ENCODE measurements at places on chromosomes 6 and 20.
A peak's percentile ranks its signal among the peaks of the same experiment; 100 is the strongest.

DNA sequence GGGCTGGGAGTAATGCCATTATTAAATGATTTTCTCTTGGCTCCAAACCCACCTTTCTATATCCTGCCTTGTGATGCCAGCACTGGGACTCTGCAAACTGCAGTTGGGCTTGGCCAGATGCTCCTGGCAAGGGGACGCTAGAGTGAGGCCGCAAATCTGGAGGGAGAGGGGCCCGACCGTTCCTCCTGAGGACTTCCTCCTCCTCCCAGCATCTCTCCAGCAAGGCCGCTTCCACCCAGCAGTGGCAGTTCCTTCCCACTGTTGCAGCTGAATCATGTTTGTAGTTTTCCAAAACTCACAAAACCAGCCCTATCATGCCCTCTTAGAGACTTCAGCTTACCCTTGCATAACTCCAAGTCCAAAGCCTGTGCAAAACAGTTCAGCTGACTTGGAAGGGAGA, 244.4 kb downstream of the FOXA2 start:
- DNase-seq, result no peak

GRCh38 chr6:16712931-16713484, 48.3 kb downstream of the ATXN1 start:
- peak; percentile 95 for DNase-seq

- DNase-seq, result no peak
Measured at GRCh38 chr6:90079560-90080490, 185.6 kb downstream of the GJA10 start.

DNA sequence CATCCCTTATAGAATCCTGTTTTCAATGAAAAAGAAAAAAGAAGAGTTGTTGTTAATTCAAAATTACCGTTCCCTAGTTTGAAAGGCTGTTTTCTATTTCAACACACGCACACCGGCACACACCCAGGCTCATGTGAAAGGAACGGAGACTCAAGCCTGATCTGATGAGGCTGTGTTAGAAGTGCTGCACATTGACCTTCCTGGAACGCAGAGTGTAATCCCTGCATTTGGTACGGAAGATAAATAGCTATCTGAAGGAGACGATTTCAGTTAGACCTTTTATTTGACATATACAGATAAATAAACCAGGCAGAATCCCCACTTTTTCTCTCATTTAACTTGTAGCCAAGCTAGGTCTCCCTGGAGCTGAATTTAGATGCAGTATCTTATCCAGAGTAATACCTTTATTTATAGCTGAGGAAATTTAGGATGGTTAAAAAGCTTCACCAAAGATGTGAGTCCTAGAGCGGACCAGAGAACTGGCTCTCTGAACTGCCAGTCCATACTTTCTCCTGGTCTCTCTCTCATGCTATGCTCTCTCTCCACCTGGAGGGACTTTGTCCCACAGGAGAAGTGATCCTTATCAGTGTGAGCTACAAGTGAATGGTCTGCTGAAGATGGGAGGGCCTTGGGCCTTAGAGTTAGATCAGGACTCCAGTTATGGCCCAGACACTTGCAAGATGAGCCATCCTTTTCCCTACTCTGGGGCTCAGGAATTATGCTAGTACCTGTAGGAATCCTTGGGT, 30.6 kb downstream of the MAP3K4 start:
- no peak for DNase-seq

- no peak for DNase-seq
Measured at GRCh38 chr6:161686655-161687054, 412.8 kb upstream of the AGPAT4 start.
